GM23338 (cell line): ENCODE measurements at places on chromosomes 12 and 14.

GRCh38 chr14:82341261-82341810, 807.7 kb upstream of the SEL1L start:
- no peak for DNase-seq

DNA sequence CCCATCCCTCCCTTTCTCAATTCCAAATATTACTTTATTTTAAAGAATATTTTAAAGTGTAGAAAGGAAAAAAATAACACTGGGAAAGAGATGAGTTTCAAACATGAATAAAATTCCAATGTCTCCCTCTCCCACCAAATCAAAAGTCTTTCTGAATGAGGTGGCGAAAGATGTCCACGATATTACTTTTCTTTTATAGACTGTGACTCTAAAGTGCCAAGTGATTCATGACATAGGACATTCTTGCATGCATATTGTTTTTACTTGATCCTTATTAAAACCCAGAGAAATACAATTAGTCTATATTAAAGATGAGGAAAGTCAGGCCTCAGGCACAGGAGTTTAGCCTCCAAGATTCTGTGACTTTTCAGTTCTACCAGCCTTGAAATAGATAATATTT, 16.0 kb upstream of the LUM start:
- no peak for DNase-seq

GRCh38 chr14:85479306-85479705, 50.6 kb upstream of the FLRT2 start:
- DNase-seq = no peak

DNA sequence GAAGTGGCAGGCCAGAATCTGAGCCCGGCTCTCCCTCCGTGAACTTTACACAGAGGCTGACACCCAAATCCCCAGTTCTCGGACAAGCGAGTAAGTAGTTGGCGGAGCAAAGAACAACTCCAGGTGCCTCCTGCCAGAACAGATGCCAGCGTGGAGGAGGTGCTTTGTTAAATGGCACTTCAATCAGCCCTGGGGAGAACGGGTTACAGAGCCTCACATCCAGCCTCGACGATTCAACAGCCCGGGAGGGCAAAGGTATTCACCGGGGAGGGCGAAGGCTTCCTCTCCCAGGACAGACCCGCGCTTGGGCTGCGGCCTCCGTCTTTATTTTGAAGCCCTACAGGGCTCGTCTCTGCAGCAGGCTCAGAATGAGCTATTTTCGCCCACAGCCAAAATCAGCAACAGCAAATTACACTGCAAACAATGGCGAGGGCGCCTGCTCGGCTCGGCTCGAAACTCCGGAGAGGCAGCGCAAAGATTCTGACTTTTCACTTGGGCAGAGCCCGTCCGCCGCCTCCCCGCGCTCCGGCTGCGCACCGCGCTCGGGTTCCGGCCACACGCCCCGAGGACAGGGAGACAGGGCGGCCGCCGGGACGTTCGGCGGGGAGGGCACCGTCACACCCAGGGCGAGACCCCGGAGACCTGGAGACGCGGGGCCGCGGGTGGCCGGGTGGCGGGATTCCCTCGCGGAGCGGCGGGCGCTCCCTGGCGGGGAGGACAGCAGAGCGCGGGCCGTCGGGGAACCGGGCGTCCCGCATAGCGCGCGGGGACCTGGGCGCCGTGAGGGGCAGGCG, 811 bp downstream of the TMCC3 start:
- DNase-seq = peak; percentile 67

DNA sequence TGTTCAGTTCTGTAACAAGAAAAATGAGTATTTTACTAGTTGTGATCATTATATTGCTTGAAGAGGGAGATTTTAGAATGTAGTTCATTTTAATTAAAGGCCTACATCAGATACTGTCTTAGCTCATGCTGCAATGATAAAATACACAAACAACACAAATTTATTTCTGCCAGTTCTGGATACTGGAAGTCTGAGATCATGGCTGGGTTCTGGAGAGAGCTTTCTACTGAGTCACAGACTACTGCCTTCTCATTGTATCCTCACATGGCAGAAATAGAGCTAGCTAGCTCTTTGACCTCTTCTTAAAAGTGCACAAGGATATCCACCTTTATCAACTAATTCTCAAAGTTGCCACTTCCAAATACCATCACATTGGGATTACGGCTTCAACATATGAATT, 53.8 kb downstream of the MIS18BP1 start:
- DNase-seq = no peak

GRCh38 chr12:120978296-120979219, at the start of gene HNF1A:
HNF1A (plus strand) TSS chr12:120978543; CDS start chr12:120978769, 226 bp downstream.
- peak; percentile 16 for DNase-seq

GRCh38 chr12:115672086-115672485, 605.4 kb downstream of the MED13L start:
- no peak for DNase-seq

DNA sequence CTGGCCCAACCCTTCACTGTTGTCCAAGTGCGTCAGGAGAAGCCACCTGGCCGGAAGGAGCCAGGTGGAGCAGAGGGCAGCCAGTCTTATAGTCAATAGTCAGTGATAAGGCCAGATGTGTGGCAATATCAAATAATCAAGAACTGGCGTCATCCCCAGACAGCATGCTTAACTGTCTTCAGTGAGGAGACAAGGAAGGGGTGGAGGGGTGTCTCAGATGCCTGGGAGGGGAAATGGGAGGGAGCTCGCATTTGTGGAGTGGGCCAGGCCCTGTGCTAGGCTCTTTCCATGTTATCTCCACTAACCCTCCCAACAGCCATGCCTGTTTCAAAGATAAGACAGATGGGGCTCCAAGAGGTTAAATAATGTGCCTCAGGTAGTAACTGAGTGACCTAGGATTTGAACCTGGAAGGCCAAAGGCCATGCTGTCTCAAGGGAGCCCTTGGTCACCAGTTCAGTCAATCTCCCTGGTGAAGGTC, 48.9 kb upstream of the FOS start:
- no peak for DNase-seq

DNA sequence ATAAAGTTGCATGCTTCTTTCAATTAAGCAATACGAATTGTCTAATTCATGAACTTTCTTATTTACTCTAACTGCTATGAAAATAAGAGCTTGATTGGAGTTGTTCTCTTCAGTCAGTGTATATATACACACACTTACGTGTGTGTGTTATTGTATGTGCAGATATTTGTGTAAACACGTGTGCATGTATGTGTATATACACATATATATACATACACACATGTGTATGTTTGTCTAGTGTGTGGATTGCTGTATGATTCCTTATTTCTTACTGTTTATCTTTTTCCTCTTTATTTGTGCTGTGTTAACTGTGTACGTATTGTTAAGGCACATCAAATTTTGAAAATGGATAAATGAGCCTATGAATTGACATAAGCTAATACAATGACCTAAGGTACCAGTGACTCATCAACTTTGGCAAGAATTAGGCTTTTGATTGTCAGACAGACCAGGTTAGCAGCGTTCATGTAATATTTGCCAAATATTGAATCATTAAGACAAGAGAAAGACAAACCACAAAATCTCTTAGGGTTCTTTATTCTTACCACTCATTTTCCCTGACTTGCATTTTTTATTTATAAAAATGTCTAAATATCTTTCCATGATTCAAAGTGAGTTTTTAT, 423.9 kb downstream of the SOX5 start:
- no peak for DNase-seq

GRCh38 chr12:52910248-52910883, 5.5 kb upstream of the KRT8 start:
- no peak for DNase-seq

DNA sequence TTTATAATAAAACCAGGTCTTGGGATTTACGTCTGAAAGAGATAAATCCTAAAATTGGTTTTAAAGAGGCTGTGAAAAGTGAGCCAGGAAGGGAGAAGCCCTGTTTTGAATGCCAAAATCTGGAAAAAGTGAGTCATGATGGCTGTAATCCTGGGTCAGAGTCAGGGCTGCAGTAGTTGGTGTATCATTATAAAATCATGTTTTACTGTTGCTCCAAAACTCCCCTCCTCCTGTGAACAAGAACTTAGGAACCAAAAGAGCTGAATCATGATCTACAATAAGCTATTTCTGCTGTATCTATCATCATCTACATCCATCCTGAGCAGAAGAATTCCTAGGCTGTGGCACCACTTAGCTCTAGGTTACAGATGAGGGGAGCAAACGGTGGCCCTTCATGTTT, 79.3 kb downstream of the LMO3 start:
- DNase-seq = no peak

DNA sequence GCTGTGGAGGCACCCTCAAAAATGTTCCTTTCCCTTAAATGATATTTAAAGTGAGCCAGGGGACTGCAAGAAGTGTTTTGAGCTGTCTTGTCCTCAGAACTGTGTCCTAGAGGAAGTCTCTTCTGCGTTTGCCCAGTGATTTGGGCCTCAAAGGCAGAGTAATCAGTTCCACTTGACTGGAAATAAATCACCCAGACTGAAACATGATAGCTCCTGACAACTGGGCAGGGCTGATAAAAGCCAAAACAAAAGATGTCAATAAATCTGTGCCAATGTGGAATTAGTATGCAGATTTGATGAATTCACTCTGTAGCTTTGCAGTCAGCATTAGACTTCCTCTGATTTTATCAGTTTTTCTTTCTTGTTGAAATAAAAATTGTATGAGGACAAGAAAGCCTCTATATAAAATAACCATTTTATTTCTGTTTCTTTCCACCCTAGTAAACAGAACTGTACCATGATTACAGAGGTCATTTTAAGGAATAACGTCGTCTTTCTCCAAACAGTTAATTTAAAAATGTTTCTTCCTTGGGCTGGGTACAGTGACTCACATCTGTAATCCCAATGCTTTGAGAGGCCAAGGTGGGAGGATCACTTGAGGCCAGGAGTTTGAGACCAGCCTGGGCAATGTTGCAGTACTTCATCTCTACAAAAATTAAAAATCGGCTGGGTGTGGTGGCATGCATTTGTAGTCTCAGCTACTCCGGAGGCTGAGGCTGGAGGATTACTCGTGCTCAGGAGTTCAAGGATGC, 180.8 kb downstream of the ERC1 start:
- DNase-seq = no peak

DNA sequence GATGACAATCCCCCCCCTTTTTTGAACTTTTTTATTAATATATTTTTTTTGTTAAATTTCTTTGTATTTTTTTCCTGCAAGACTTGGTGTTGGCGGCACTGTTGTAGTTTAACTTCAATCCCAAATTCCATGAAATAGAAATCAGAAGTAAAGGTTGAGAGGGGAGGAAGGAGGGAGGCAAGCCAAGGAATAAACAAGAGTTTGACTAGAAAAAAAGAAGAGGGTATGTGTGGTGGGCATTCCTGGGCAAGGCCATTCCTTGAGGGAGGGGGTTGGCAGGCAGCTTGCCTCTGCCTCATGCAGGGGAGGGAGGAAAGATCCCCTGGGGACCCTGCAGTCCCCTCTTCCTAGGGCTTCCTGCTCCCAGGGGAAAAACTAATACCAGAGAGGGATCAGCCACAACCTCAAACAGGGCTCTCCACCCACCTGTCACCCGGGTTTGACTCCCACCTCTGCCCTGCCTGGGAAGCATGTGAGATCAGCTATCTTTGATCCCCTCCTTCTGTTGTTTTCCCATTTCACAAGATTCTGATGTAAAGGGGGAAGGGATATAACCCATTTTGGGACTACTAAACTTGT, 519 bp upstream of the AP1G2 start:
- no peak for DNase-seq
